ENCODE measurements at places on chromosomes 1 and 21. TPM values are rescaled to one million over a fixed set of nuclear protein-coding genes. Genes with fewer than 3 reads are reported as not detected.

The PROX1 gene
- total RNA-seq: 0.32 TPM

The SPTA1 gene
- not detected for total RNA-seq

The EDARADD gene
- 0.48 TPM for total RNA-seq

The ADAMTS1 gene
- total RNA-seq: 15.6 TPM

The MROH7 gene
- 0.16 TPM for total RNA-seq

The NFIA gene
- 18.7 TPM for total RNA-seq

The LCE2D gene
- not detected for total RNA-seq

The SAMD11 gene
- total RNA-seq: 46.1 TPM

The AMY2A gene
- total RNA-seq: not detected

The BCL2L15 gene
- total RNA-seq: not detected

The SERTAD4 gene
- total RNA-seq: 1.3 TPM

The OR2T27 gene
- total RNA-seq: not detected

The DNASE2B gene
- total RNA-seq: not detected

The RGSL1 gene
- not detected for total RNA-seq

The RNF186 gene
- not detected for total RNA-seq

The KRTAP13-4 gene
- not detected for total RNA-seq

The PRAMEF26 gene
- total RNA-seq: not detected

The RPE65 gene
- total RNA-seq: 0.32 TPM

The HCRTR1 gene
- not detected for total RNA-seq

The LRRC8B gene
- 5.8 TPM for total RNA-seq
